Epithelial cell of prostate (primary cell): ENCODE measurements at places on chromosomes 3 and 15.

GRCh38 chr3:177358091-177358976, 161.1 kb upstream of the TBL1XR1 start:
- DNase-seq: no peak

DNA sequence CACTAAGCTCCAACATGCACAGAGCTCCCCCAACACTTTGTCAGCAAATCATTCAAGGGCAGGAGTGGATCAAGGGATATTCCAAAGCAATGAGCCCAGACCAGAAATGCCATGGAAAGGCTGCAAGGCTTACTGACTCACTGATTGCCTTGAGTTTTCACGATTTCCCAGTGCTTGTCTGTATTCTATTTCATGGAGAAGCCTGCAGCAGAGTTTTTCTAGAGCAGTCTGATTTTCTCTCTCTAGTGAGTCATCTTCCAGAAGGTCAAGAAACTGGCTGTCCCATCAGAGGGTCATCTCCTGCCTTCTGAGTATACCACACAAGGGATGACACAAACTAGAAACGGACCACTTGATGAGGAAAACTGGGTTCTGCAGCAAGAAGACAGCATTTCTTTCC, 16.5 kb downstream of the LMCD1 start:
- DNase-seq: no peak

DNA sequence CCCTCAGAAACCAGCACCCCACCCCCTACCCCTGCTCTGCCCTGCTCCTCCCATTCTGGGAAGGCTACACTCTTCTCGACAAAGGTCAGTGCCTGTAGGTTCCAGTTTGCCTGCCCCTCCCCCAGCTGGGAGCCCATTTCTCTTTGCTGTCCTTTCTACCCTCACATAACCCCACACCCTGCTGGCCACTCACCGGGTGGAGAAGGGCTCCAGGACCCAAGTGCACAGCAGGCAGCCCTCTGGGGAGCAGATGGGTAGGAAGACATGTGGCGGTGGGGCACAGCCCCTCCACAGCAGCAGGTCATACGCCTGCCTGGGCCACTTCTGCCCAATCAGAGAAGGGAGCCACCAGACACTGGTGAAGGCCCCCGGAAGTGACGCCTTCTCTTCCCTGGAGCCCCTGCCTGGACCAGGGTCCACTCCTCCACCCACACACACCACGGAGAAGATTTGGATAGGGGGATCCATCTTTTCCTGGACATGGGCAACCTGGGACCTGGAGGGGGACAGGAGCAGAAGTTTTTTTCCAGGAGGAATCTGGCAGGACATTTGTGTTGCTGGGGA, at the start of gene THPO:
TSS of gene THPO (minus strand) at position 326 of the 564 bp plus-strand sequence. CDS start 1,948 bp downstream, outside the sequence.
- DNase-seq: no peak

- no peak for DNase-seq
Measured at GRCh38 chr3:31166249-31166885, 271.9 kb upstream of the GADL1 start.

GRCh38 chr3:25448750-25449692, 21.0 kb downstream of the RARB start:
- no peak for DNase-seq

- no peak for DNase-seq
Measured at GRCh38 chr3:47541583-47542108, 28.1 kb upstream of the ELP6 start.

DNA sequence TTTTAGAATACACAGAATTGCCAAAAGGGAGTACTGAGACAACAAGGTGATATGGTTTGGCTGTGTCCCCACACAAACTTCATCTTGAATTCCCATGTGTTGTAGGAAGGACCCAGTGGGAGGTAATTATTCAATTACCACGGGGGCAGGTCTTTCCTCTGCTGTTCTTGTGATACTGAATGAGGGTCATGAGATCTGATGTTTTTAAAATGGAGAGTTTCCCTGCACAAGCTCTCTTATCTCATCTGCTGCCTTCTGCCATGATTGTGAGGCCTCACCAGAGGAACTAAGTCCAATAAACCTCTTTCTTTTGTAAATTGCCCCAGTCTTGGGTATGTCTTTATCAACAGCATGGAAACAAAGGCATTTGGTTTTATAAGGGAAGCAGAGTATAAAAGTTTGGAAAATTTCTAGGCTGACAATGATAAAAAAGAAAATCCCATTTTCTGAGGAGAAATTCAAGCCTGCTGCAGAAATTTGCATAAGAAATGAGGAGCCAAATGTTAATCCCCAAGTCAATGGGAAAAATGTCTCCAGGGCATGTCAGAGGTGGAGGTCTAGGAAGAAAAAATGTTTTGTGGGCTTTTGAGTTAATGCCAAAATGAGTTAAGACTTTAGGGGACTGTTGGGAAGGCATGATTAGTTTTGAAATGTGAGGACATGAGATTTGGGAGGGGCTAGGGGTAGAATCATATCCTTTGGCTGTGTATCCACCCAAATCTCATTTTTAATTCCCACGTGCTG, 130.5 kb upstream of the THRB start:
- DNase-seq: no peak

DNA sequence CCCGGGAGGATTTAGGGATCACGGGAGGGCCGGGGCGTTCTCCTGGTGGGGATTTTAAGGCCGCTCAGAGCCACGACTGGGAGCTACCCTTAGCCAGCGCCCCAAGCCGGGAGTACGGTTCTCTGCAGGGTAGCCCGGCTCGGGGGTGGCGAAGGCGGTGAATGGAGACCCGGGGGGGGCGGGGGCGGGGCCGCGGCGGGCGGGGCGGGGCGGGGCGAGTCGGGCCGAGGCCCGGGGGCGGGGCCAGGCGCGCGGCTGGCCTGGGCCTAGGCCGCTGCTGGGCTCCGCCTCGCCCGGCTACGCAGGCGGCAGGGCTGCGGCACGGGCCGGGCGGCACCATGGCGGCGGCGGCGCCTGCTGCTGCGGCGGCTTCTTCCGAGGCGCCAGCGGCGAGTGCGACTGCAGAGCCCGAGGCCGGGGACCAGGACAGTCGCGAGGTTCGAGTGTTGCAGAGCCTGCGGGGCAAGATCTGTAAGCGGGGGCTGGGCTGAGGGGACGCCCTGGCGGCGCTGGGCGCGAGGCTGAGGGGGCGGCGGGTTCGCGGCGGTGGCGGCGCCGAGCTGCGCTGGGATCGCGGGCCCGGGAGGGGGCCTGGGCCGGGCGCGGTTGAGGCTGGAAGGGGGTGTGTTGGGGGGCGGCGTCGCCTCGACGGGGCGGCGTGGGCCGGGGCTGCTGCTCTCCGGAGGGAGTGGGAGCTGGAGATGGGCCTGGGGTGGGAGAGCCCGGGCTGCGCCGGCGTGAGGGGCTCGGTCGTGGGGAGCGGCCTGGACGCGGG, at the start of gene RASA2:
TSS of gene RASA2 (plus strand) at position 282 of the 775 bp plus-strand sequence. CDS start at position 339, 57 bp downstream.
- no peak for DNase-seq
